ENCODE measurements at places on chromosomes 3 and 15.

- DNase-seq: no peak
These were observed 32.3 kb downstream of the RFT1 start for GRCh38 chr3:53097887-53098286.

- DNase-seq: no peak
These were observed 41.6 kb upstream of the STRIT1 start for GRCh38 chr3:155334914-155335723.

DNA sequence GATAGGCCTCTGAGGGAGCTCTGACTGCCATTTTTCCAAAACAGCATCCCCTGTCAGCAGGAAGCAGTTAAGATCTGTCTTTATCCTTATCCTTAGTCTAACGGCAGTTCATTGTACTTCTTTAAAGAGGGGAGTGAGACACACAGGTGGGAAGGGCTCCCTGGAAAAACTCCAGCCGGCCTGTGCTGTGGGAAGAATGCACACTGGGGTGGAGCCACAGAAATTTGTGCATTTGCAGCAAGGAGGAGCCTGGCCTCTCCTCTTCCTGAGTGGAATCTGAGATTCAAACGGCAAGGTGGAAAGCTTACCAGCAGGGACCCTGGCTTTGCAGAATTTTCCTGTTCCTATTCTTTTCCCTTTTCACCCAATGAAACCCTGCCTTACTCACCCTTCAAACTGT is 1209.4 kb downstream of the ROBO2 start:
- DNase-seq: no peak

GRCh38 chr3:112818289-112818688 is 28.4 kb downstream of the CD200R1L start:
- no peak for DNase-seq

- DNase-seq: no peak
These were observed 185.2 kb downstream of the ITPR1 start for GRCh38 chr3:4678320-4678719.

DNA sequence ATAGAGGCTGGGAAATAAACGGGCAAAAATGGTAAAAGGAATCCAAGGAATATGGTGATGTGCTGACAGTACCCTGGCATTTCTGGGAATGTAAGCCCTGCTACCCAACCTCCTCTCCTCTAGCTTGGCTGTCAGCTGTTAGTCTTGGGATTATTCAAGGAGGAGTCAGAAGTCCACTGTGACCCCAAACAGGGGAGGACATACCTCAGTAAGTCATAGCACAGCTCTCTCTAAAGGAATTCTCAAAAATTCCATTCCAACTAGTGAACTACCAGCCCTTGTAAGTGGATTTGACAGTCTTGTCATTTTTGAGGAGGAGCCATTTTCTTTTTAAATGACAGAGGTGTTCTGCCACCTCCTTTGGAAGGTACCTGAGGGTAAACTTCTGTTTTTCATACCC is 207.5 kb downstream of the PDCD6IP start:
- no peak for DNase-seq

DNA sequence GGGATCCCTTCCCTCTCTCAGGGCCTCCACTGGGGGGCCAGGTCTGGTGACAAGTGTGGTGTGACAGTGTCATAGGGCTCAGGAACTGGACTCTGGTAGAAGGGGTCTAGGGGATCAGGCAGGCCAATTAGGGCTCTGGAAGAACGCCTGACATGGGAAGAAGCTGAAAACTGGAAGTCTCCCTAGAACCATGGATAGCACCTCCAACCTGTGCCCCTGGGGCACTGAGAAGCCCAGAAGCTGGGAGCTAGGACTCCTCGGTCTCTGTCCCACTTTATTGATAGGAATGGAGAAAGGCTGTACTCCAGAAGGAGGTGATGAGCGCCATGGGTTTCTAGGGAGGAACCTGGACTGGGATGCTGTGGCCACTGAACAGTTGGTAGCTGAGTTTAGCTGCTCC is 30.7 kb downstream of the INSYN1 start:
- DNase-seq: no peak

- peak; percentile 8 for DNase-seq
These were observed 651 bp downstream of the MTMR14 start for GRCh38 chr3:9649791-9650521.
